ENCODE measurements at places on chromosomes 12 and 14.

DNA sequence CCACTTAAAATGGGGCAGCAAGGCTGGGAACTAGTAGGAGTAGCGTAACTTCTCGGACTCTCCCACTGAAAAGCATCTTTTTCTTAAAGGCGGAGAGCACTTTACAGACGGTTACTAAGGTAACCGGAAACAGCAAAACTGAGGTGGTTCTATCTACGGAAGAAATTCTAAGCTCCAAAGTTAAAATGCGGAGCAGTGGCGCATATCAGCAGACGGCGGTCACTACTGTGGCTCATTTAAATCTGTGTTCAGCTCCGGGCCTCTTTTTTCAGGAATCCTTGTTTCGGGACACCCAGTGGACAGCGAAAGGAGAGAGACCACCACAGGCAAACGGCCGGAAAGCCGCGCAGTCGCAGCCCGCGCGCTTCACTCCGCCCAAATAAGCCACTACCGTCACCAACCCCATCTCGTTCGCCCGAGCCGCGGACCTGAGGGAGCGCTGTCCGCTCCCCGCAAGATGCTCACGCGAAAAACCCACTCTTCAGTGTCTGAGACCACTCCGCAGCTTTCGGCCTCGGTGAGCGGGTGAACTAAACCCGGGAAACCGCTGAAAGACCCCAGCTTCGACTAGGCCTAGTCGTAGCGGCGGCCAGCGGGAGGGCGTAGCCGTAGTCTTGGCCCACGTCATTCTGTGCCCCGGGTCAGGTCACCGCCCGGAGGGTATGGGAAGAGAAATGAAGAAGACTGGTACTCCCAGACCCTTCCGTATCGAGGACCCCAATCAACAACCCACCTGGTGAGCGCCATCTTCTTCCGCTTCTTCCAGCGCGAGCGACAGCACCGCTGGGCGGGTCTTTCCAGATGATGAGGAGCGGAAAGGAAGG, at the start of gene SNW1:
Gene SNW1 (minus strand): TSS at position 776 of the 824 bp plus-strand sequence. CDS start 29 bp downstream, at position 747.
- peak within 1 kb of the TSS; percentile 79 for H3K4me3 ChIP-seq
- peaks cover 3% of the 10 kb centered on the region for H3K4me1 ChIP-seq
- H3K27me3 ChIP-seq = no peaks in the 10 kb centered on the region
- H3K27ac ChIP-seq = peak within 1 kb of the TSS; percentile 89

DNA sequence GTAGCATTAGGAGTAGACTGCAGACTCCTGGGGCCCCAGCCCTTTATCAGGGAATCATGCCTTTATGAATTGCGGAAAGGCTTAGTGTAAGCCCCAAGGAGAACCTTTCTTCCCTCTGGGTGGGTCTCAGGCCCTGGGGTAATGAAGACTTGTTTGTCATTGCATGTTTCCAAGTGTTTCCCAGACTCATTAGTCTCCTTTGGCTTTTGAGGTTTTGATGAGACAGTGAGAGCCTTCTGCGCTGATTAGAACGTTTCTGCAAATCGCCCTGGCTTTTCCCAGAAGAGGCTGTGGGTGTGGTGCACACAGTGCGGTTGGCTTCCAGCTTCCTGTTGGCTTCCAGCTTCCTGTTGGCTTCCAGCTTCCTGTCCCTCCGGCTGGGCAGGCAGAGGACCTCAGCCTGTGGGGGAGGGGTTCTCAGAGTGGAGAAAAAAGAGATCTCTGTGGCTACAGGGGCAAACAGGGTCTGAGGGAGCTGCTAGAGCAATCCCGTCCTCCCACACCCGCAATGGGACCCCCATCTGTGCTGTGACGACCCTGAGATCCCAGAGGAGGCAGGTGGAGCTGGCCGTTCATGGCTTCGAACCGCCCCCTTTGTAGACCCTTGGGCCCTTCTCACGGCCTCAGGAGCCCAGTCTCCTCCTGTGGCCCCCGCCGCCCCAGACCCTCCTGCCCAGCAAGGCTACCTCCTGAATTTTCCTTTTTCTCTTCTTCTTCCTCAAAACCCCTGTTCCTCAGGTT, 42.1 kb downstream of the GPR68 start:
- H3K36me3 ChIP-seq = peaks cover 58% of the 10 kb centered on the region
- no peaks in the 10 kb centered on the region for H3K27me3 ChIP-seq
- DNase-seq = peak; percentile 94
- H3K4me3 ChIP-seq = no peak overlapping the region

- H3K4me1 ChIP-seq = peaks cover 9% of the 10 kb centered on the region
- no peak overlapping the region for H3K27ac ChIP-seq
These were observed 29.2 kb upstream of the TMED10 start for GRCh38 chr14:75205591-75205990.

- H3K4me3 ChIP-seq = no peak overlapping the region
- no peak for DNase-seq
These were observed 487.5 kb upstream of the TMEM132C start for GRCh38 chr12:127779301-127780045.

DNA sequence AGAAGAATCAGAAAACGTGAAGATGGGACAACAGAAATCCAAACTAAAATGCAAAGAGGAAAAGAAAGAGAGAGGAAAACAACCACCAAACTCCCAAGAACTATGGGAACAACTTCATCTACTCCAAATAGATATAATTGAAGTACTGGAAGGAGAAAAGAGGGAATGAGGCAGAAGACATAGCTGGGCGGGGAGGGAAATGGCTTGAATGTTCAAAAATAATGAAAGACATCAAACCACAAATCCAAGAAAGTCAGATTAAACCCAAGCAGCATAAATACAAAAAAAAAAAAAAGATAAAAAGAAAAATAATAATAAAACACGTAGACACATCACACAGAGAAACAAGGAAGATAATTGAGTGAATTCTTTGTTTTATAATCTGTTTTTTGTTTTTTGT, 12.3 kb upstream of the HSP90B1 start:
- H3K4me3 ChIP-seq = no peak overlapping the region
- H3K27ac ChIP-seq = no peak overlapping the region
- no peak for DNase-seq
- no peaks in the 10 kb centered on the region for H3K36me3 ChIP-seq

GRCh38 chr14:100339766-100340422, 16.8 kb downstream of the SLC25A47 start:
- no peak overlapping the region for H3K4me3 ChIP-seq
- H3K27me3 ChIP-seq = no peaks in the 10 kb centered on the region
- peaks cover 2% of the 10 kb centered on the region for H3K4me1 ChIP-seq
- DNase-seq = no peak
- H3K36me3 ChIP-seq = peaks cover 68% of the 10 kb centered on the region

DNA sequence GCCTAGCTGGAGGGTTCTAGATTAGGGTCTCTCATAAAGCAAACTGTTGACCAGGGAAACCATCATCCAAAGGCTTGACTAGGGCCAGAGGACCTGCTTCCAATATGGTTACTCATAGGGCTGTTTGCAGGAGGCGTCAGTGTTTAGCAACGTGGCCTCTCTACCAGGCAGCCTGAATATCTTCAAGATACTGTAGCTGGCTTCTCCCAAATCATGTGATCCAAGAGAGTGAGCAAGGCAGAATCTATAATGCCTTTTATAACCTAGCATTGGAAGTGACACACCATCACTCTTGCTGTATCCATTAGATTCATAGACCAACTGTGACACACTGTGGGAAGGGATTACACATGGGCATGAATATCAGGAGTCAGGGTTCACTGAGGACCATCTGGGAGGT, 17.3 kb downstream of the TPH2 start:
- no peak overlapping the region for H3K4me3 ChIP-seq
- no peak overlapping the region for H3K27ac ChIP-seq
- H3K27me3 ChIP-seq = no peaks in the 10 kb centered on the region
- DNase-seq = no peak

DNA sequence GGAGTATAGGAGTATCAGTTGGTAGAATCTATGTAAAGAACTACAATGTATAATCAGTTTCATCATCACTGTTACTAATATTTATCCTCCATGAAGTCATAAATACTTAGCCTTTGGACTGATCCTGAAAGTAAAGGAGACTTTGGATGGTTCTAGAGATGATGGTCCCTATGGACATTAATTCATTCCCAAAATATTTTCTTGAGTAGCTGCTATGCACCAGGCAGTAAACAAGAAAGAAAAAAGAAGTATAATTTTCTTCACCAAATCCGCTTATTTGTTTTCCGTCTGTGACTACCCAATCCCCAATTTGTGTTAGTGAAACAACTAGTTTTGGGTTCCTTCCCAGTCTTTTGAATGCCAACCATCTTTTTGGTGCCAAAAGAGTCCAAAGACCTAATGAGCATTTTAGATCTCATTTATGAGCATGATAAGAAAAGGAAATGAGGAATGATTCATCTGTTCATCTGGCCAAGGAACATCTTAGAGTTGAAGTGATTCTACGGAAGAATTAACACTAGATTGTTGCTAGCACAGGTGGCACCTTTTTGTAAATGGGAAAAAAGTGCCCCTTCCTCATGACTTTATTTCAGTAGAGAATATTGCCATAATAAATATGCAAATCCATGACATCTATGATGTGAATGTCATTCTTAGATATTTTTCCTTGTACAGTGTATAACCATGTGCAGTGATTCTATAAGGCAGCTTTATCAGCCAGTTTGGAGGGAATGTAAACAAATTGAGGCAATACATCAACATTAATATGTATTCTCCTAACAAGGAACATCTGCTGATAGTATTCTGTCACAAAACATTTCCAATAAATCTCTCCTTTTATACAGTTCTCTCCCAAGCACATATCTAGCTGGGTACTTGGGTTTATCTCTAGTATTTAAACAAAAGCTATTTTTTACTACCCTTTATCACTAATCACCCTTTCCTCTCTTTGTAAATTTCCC, 85.1 kb upstream of the CCDC91 start:
- H3K27ac ChIP-seq = no peak overlapping the region
- no peak overlapping the region for H3K4me3 ChIP-seq
- no peaks in the 10 kb centered on the region for H3K27me3 ChIP-seq
- peaks cover under 1% of the 10 kb centered on the region for H3K4me1 ChIP-seq

- H3K4me1 ChIP-seq = no peaks in the 10 kb centered on the region
- H3K27ac ChIP-seq = no peak overlapping the region
- no peak for DNase-seq
- no peaks in the 10 kb centered on the region for H3K27me3 ChIP-seq
These were observed 445.2 kb downstream of the NAV3 start for GRCh38 chr12:78275886-78276285.

DNA sequence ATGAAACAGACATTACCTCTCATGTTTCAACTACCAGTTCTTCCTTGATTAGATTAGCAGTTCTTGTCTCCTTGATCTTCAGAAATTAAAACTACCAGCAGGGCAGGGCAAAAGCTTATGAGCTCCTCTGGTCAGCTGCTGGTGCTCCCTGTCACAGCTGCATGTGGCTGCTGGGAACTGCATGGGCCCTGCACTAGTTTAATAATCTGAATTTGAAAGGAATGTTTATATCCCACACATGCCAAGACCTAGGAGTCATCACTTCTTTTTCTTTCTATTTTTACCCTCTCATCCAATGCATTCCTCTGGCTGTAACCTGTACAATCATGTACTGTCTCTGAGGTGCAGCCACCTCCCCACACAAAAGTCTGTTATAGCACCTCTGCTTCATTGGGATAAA, 73.9 kb downstream of the ARMH4 start:
- no peak overlapping the region for H3K4me3 ChIP-seq
- H3K36me3 ChIP-seq = no peaks in the 10 kb centered on the region
- no peak overlapping the region for H3K27ac ChIP-seq
- H3K4me1 ChIP-seq = no peaks in the 10 kb centered on the region
- H3K27me3 ChIP-seq = no peaks in the 10 kb centered on the region

GRCh38 chr12:107469011-107469410, 216.6 kb upstream of the PWP1 start:
- H3K4me3 ChIP-seq = no peak overlapping the region
- no peak for DNase-seq
- no peak overlapping the region for H3K27ac ChIP-seq
- H3K27me3 ChIP-seq = peaks cover 30% of the 10 kb centered on the region
- no peaks in the 10 kb centered on the region for H3K4me1 ChIP-seq
- H3K36me3 ChIP-seq = no peaks in the 10 kb centered on the region

GRCh38 chr12:118436002-118436730, 59.8 kb downstream of the SUDS3 start:
- no peak overlapping the region for H3K27ac ChIP-seq

DNA sequence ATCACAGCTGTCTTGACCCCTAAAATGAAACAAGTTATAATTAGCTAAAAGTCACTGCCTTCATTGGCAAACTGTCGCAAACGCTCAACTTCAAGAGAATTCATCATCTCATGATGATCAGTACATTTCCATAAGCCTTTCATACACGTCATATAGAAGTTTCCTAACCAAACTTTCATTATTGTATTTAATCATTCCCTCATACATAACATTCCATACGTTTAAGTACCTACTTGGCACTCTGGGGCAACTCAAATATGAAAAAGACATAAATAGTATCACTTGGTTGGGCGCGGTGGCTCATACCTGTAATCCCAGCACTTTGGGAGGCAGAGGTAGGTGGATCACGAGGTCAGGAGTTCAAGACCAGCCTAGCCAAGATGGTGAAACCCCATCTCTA, 12.4 kb upstream of the PPP2R5E start:
- H3K4me1 ChIP-seq = no peaks in the 10 kb centered on the region
- H3K27me3 ChIP-seq = peaks cover 4% of the 10 kb centered on the region
- no peak overlapping the region for H3K27ac ChIP-seq
- DNase-seq = no peak

DNA sequence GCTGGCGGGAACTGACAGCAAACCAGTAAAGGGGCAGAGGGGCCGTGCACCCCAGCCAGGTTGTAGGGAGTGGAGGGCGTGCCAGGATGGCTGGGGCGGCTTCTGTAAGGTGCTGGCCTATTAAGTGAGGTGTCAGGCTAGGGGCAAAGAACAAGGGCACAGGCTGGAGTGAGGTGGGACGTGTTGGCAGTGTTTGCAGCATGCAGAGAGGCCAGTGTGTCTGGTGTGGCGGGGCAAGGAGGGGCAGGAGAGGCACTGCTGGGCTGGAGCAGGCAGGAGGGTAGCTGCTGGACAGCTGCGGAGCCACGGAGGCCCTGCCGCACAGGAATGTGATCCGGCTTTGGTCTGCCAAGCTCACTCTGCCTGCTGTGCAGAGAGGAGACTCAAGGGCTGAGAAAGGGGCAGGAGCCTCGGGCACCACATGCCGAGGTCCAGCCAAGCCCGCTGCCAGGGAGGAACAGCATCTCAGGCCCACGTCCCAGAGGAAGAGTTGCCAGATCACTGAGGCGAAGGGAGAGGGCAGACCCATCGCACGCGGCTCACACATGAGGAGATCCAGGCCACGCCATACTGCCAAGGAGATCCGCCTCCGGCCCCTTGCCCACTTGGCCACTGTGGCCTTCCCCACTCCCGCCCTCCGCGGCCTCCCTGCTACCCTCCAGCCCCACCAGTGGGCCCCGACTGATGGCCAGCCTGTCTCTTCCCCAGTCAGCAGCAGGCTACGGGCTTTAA, 46.8 kb downstream of the AMN start:
- H3K27me3 ChIP-seq = no peaks in the 10 kb centered on the region
- no peak overlapping the region for H3K4me3 ChIP-seq
- H3K4me1 ChIP-seq = no peaks in the 10 kb centered on the region
- peaks cover 66% of the 10 kb centered on the region for H3K36me3 ChIP-seq

GRCh38 chr14:56552615-56553014, 27.0 kb upstream of the TMEM260 start:
- no peaks in the 10 kb centered on the region for H3K36me3 ChIP-seq
- H3K27me3 ChIP-seq = peaks cover 16% of the 10 kb centered on the region
- H3K27ac ChIP-seq = no peak overlapping the region

DNA sequence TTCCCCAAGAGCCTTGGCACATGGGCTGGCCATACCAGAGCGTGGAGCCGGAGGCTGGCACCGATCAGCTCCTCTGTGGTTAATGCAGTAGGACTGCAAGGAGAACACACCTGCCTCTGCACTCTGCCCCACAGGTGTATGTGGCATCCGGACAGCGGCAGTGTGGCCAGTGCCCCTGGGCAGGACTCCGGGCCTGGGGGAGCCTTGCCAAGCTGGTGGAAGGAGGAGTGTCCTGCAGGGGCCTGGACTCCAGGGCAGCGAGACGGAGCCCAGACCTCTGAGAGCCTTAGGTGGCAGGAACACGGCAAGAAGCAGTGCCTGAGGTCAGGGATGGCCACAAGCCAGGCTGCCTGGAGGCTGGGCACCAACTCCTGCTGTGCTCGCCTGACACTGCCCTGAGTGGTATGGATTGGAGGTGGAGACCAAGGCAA, 5.3 kb upstream of the BEGAIN start:
- H3K36me3 ChIP-seq = no peaks in the 10 kb centered on the region
- no peak overlapping the region for H3K4me3 ChIP-seq
- DNase-seq = no peak
- no peaks in the 10 kb centered on the region for H3K4me1 ChIP-seq
